ENCODE measurements at places on chromosomes 11 and 22. TPM values are rescaled to one million over a fixed set of nuclear protein-coding genes. Genes with fewer than 3 reads are reported as not detected.
A peak's percentile ranks its signal among the peaks of the same experiment; 100 is the strongest.

KRTAP5-11 gene
- not detected for total RNA-seq

- DNase-seq, result no peak
Measured at GRCh38 chr11:64650923-64651523, 60.0 kb downstream of the SLC22A12 start.

GRCh38 chr11:1479006-1479677 is 7.4 kb downstream of the MOB2 start:
- DNase-seq, result peak; percentile 36

SPON1 gene
- total RNA-seq, result 3.0 TPM

DNA sequence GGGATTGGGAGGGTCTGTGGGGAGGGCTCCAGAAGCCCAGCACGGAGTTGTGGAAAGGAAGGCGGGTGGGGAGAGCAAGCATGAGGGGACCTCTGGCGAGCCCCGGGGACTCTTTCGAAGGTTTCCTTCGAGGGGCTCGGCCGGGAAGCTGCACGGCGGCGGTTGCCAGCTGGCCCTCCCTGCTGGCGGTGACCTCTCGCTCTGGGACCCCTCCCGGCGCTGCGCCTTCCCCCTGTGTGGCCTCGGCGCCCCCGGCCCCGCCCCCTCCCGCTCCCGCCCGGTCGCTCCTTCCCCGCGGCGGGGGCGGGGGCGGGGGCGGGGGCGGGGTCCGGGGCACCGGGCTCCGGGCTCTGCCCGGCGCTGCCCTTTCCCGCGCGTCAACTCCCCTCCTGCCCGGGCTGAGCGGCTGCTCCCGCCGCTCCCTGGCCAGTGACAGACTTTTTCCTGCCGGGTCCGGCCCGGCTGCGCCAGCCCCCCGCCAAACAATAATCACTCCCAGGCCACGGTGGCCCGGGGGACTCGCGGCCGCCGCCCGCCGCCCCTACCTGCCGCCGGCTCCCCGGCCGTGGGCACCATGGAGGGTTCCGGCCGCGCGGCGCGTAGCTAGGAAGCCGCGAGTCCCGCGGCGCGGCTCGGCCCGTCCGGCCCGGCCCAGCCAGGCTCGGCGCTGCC is 941 bp downstream of the CLCF1 start:
- peak; percentile 59 for DNase-seq

GRCh38 chr11:32079553-32079952 is 11.3 kb upstream of the RCN1 start:
- no peak for DNase-seq

- DNase-seq, result peak; percentile 51
Measured at GRCh38 chr11:76669901-76670484, 554 bp downstream of the LRRC32 start.

- no peak for DNase-seq
Measured at GRCh38 chr11:28757725-28758515, 649.7 kb downstream of the METTL15 start.

DNA sequence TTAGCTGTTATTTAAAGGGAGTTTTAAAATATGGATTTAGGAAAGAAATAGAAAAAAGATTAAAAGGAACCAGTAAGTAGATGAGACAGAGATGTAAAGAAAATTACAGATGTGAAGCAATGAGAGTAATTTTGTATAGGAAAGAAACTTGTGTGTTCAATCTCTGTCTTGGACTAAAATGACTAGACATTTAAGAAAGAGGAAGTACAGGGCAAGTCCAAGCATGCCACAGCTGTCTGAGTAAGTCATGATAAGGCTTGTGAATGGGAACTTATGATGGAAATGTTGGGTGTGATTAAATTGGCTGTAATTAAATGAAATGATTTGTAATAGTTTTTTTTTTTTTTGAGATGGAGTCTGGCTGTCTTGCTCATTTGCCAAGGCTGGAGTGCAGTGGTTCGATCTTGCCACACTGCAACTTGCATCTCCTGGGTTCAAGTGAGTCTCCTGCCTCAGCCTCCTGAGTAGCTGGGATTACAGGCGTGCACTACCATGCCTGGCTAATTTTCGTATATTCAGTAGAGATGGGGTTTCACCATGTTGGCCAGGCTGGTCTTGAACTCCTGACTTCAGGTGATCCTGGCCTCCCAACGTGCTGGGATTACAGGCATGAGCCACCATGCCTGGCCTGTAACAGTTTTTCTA is 5.9 kb upstream of the ACY3 start:
- no peak for DNase-seq

GRCh38 chr11:61505640-61506155 is 2.9 kb upstream of the LRRC10B start:
- no peak for DNase-seq

FAR1 gene
- 35.3 TPM for total RNA-seq
